ENCODE measurements at places on chromosomes 13 and 19.

DNA sequence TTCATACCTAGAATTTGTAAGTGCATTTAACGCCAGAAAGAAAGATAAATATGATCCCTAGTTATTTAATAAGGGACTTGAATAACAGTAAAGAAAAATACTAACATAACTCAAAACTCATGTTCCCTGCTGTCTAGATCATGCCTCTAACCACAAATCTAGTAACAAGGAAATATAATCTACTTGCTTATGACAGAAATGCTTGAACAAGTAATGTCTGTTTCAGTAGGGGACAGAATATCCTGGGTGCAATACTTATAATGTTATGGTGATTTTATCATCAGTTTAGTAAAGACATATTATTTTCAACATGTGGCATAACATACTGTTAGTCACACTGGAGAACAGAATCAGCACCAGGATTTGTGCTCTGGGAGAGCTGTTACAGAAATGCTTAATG is 861.9 kb upstream of the SLITRK1 start:
- no peak for DNase-seq

GRCh38 chr19:41431426-41432386 is 4.5 kb upstream of the B3GNT8 start:
- DNase-seq = no peak

DNA sequence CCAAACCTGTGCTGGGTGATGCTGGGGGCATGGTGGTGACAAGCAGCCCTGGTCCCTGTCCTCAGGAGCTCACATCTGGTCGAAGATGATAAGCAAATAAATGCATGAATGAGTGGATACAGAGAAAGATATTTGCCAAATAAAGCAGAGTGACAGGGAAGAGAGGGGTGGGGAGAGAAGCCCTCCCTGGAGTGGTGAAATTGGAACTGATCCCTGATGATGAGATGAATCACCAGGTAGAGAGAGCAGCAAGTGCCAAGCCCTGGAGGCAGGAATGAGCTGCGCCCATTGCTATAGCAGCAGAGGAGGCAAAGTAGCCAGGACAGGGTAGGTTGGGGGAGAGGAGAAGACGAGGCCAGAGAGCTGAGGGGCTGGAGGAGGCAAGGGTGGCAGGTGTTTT is 13.7 kb downstream of the FXYD5 start:
- peak; percentile 58 for DNase-seq

GRCh38 chr19:29540114-29540513 is 14.3 kb downstream of the VSTM2B start:
- no peak for DNase-seq

GRCh38 chr13:109794095-109794494 is 7.7 kb upstream of the IRS2 start:
- DNase-seq = no peak

DNA sequence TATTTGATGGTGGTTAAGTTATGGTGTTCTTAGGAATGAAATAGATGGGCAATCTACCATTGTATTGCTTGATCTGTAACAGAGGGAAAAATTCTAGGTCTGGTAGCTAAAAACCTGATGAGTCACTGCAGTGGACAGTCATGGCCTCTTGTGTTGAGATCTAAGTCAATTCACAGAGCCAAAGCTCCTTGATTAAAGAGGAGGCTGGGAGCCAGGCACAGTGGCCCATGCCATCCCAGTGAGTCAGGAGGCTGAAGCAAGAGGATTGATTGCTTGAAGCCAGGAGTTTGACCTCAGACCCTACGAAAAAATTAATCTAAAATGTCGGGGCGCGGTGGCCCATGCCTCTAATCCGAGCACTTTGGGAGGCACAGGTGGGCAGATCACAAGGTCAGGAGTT is 67.1 kb upstream of the KPNA3 start:
- DNase-seq = peak; percentile 88

DNA sequence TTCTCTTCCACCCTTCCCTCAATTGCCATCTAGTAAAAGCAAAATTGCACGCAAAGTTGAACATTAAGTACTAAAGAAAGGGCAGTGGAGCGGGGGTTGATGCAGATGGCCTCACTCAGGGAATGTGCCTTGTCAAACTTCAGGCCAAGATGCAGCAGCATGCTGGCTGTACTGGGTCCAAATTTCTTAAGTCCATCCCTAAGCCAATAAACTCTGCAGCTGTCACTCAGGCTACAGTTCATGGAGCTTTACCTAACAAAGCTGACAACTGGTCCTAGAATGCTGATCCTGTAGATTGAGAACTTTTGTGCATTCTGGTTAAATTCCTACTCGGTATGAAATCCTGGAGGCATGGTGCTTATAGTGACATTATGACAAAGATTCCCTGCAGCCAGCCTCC is 88.4 kb downstream of the FOXO1 start:
- peak; percentile 69 for DNase-seq

DNA sequence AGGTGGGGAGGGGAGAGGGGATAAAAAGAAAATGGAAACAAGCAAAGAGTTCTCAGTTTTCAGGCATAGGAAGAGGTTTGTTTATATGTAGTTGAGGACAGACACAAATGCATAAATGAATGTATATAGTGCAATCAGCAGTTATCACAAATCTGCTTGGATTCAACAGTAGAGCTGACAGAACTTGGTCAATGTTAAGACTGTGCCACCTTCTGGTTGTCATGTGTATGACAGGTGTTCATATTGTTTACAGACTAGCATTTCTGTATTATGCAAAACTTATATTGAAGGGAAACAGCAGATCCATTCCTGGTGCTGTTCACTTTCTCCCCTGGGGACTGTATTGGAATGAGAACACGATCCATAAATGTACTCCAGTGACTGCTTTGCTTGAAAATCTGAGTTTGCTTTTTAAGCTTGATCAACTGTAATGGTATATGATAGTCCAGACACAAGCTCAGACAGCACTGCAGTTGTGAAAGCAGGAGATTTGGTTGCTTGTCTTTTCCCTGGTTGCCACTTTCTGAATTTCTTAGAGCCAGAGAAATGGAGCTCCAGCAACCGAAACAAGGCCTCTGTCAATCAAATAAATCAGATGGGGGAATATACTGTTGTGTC is 319.5 kb upstream of the OBI1 start:
- peak; percentile 60 for DNase-seq

DNA sequence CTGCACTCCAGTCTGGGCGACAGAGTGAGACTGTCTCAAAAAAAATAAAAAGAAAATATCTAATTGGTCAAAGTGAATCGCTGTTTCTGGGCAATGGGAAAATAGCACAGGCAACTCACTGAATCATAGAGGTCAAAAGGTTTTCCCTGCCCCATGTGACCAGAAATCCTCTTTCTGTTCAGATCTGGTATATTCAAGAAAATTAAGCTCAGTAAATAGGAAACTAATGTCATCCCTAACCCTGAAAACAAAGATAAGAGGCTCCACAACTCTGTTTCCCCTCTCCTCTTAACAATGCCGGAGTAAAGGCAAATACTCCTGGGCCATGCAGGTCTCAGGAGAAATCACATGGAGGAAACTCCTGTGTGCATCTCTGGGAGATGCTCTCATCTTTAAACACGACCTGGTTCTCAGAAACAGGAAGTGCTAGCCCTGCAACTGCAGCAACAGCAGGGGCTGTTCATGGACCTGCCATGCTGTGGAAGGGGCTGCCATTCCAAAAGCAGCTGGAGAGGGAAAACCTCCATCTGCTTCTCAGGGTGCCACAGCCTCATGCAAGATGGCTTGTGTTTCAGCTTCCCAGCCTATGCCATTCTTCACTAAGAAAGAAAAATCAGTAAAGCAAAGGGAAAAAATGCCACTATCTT is 47.5 kb upstream of the SLC7A9 start:
- DNase-seq = no peak

DNA sequence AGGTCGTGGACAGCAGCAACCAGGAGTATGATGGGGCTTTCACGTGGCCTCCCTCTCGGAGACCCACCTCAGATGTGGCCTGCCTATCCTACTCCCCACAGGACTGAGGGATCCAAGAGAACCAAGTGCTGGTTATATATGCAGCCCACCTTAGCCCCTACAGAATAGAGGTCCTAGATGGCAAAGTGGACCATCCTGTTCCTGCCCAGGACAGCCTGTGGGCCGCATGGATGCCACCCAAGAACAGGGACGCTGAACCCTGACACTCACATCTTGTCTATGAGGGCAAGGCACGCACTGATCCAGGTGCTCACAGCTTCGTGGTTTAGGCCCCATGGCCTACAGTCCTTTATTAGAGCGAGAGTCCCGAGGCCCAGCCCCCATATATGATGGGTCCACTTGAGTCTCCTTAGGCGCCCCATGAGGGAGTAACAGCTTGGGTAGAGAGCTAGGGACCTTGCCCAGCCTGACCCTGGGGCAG is 1.5 kb upstream of the SLC27A5 start:
- no peak for DNase-seq

DNA sequence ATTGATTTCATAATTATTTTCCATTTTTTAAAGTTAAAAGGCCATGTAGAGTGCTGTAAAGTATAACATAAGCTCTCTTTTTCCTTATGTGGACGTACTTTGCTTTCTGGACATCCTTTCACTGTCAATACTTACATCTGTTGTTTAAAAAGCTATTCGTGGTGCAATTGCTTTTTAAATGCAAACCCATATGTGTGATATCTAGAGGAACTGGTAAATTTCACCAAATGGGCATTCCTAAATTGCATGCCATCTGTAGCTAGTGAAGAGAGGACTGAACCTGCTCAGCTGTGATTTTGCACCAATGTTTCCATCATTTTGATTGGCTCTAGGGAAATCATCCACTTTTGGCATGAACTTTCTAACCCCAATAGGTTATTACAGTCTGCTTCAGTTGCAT is 129.4 kb downstream of the PCDH17 start:
- DNase-seq = no peak

- DNase-seq = no peak
These were observed 3.4 kb upstream of the FFAR3 start for GRCh38 chr19:35354898-35355297.

DNA sequence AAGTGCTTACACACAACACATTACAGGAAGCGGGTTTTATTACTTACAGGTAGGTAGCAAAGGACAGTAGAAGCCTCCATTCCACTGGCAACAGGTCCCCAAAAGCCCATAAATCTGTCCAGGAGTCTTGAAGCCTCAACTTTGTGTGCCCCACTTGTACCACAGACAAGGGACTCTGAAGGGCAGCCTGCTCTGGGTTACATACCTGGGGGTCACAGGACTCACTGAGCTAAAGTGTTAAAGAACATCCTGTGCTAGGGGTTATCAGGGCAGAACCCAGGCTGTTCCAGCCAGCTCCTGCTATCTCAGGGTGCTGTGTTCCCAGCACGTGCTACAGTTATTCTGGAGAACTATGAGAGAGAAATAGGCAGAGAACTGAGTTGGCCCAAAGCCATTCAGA is 230.9 kb upstream of the SLC10A2 start:
- DNase-seq = no peak

DNA sequence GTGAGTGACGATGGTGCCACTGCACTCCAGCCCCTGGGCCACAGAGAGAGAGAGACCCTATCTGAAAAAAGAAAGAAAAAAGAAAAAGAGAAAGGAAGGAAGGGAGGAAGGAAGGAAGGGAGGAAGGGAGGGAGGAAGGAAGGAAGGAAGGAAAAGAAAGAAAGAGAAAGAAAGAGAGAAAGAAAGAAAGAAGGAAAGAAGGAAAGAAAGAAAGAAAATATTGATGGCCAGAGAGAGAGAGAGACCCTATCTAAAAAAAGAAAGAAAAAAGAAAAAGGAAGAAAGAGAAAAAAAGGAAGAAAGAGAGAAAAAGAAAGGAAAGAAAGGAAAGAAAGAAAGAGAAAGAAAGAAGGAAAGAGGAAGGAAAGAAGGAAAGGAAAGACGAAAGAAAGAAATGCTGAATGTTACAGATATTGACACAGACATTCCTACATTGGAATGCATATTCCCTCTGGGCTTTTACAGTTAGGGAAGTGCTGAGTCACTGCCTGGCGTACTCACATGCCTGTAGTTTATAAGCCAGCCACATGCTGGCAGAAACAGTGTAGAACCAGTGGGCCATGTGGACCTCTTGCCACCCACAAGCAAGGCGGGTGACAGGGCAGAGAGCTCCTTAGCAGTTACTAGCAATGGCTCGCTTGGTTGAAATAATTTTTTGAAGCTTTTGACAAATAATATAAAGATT is 34.6 kb upstream of the SLC46A3 start:
- DNase-seq = peak; percentile 92

DNA sequence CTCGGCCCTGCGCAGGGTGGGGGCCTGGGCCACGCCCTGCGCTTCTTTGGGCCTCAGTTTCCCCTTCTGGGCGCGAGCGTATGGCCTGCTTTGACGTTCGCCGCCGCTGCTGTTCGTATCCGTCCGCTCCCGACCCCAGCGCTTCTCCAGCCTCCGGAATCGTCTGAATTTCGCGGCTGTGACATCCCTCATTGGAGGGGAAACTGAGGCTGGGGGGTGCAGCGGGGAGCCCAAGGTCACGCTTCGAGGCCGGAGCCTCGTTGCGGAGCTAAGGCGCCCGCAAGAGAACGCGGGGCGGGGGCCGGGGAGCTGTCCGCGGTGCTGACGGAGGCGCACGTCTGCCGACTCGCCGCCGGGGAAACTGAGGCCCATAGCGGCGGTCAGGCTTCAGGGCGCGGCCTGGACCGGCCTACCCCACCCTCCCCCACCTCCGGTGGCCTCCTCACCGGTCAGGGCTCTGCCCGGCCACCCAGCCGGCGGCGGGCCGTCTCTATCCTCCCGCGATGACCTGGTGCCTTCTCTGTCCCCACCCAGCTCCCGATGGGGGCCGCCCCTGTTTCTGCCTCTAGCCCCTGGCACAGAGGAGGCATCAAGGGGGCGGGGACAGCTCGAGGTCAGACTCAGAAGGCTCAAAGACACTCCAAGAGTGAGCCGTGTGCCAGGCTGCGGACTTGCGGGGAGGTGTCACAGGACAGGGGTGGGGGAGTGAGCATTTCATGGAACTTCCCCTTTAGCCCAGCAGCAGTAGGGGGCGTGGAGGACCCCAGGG is 3.0 kb upstream of the APC2 start:
- DNase-seq = no peak

GRCh38 chr13:20360041-20360491 is 127.9 kb upstream of the GJB6 start:
- DNase-seq = peak; percentile 71

GRCh38 chr19:51749979-51750378 is 1.7 kb downstream of the FPR1 start:
- DNase-seq = peak; percentile 44

DNA sequence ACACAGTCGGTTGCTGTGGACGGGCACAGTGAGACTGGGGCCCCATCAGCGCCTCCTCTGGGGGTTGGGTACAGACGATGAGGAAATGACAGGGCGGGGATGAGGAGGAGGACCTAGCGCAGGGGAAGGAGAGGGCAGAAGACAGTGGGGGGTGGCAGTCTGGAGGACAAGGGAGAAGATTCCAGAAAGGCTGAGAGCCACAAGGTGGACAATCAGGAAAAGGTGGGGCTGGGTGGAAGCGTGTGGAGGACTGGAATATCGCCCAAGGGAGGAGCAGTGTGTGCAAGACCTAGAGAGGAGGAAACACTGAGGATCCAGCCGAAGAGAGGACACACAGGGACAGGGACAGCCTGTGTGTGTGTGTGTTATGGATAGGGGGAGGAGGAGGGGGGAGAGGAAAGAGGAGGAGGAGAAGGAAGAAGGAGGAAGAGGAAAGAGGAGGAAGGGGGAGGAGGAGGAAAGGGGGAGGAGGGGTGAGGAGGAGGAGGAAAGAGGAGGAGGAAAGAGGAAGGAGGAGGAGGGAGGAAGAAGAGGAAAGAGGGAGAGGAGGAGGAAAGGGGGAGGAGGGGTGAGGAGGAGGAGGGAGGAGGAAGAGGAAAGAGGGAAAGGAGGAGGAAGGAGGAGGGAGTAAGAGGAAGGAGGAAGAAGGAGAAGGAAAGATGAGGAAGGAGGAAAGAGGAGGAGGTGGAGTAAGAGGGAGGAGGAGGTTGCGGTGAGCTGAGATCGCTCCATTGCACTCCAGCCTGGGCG is 15.8 kb upstream of the GARIN5A start:
- no peak for DNase-seq

Measured in kidney tubule cell (primary cell).